ENCODE measurements at places on chromosomes 7 and 10.

DNA sequence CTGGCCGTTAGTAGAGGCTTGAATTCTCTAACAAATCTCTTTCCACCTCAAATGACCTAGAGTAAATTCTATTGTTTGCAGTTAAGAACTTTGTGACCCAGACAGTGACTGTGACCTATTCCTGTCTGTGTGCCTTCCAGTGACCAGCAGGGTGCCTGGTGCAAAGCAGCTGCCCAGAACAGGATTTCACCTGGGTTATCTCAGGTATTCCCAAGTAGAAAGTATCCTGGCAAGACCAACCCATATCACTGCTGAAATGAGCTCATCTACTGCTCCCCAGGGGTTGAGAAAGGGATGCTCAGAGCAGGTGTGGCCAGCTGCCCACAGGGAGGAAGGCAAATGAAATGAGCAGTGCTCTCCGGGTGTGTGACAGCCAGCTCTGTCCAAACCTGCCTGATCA is 2.1 kb upstream of the MSMB start:
- no peak for DNase-seq

GRCh38 chr10:125802739-125803138 is 20.3 kb downstream of the UROS start:
- no peak for DNase-seq

- DNase-seq: peak; percentile 33
These were observed 18.8 kb downstream of the SORBS1 start for GRCh38 chr10:95542330-95542729.

- DNase-seq: no peak
These were observed 397.9 kb downstream of the TNS3 start for GRCh38 chr7:47183862-47184590.

DNA sequence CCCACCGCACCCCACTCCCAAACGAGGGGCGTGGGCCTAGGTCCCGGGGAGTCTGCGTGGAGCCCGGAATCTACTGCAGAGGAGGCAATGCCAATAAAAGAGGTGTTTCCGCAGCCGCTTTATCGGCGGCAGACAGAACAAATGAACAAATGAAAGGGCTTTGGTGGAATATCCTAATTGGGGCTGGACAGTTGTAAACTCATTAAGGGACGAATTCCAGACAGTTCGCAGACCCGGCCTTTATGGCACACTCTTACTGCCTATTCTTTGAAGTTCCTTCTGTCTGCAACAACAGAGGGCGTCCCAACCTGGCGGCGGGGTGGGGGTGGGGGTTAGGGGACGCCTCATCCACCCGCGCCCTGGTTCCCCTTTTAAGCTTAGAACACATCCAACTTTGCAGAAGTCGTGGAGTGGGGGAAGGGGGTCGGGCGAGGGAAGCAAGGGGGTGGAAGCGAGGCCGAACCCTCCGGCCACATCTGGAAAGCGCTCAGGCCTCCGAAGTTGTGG is 4.1 kb downstream of the HOXA9 start:
- DNase-seq: no peak

DNA sequence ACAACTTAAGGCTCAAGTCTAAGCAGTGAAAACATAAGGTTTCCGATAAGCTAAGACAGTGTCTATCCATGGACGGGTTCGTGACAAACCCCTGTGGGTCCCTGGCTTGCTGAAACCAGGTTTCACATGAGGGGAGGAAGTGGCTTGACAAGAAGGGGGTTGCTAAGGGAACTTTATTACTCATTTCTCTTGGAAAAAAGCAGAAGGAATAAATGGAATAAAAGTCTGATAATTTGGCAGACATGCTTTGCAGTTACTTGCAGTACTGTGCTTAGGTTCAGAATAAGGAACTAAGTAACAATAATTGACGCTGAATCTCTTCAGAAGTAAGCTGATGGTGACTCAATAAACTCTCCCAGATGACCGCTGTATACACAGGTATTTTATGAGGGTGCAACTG is 34.7 kb downstream of the RBM17 start:
- DNase-seq: no peak

GRCh38 chr7:131170440-131171271 is 157.0 kb upstream of the MKLN1 start:
- DNase-seq: no peak

DNA sequence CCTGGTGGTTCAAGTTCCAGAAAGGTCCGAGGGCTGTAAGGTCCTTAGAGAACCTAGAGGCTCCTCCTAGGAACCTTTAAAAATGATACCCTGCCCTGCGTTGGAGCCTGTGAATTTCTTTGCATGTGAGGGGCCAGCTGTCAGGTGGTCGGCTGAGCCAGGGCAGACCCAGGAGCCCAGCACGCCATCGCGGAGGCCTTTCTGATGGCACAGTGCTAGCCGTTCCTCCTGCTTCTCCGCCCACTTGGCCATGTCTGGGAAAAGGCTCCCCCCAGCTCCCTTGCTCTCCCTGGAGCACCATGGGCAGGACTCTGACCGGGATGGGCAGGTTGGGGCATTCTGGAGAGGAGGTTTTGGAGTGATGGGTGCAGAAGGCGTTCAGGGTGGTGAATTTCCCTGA is 7.6 kb downstream of the ZNF316 start:
- no peak for DNase-seq

DNA sequence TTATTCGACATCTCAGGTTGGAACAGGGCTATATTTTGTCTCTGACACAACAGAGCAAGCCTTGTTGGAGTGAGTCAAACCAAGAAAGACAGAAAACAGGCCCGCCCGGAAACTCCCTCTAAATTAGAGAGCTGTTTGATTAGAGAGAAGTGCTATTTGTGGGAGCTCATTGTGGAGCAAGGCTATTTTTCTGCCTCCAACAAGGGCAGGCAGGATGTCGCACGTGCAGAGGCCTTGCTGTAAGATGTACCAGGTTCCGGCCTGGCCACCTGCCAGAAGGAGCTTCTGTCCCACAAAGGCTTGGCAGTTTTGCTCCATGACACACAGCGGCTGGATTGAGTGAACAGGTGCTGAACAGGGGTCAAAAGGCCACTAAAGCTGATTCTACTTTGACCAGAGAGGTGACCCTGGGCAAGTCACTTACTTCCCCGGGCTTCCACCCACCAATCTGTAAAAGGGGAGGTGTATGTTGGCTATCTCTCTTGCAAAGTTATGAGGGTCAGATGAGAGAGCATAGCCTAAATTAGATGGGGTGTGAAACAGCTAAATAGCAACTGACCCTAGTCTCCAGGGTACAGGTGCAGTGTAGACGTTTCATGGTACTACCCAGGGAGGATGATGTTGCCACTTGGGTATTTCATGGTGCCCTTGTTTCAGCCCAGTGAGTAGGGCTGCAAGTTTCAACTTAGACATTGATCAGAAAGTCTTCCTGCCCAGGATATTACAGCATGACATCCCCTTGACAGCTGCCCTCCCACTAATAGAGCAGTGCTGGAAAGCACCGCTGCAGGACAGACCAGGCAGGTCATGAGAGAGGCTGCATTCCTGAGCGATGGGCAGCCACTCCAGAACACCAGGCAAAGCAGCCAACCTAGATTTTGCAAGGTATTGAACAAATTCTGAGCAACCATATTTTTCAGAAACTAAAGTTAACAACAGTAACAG is 62.0 kb downstream of the VSTM4 start:
- DNase-seq: no peak

DNA sequence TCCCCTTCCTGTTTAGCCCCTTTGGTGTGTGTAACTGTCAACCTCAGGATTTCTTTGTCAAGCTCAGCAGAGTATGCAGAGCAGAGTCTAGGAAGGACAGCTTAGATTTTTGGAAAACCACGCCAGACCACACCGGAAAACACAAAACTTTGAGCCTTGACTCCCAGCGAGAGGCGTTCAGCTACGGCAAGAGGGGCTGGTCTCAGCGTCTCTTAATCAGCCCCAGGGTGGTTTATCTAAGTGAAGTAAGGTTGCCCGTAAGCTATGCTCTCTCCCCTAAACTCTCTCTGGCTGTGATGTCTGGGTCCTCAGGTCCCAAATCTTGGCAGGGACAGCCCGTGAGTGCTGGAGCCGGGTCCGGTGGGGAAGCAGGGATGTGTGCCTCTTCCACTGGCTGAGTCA is 230.9 kb downstream of the KLF6 start:
- no peak for DNase-seq

- no peak for DNase-seq
These were observed 14.3 kb upstream of the LRRC17 start for GRCh38 chr7:102898532-102898859.

GRCh38 chr10:27482984-27483956 is 20.8 kb upstream of the RAB18 start:
- DNase-seq: no peak

- DNase-seq: no peak
These were observed 5.1 kb upstream of the AKR1E2 start for GRCh38 chr10:4820804-4821401.

DNA sequence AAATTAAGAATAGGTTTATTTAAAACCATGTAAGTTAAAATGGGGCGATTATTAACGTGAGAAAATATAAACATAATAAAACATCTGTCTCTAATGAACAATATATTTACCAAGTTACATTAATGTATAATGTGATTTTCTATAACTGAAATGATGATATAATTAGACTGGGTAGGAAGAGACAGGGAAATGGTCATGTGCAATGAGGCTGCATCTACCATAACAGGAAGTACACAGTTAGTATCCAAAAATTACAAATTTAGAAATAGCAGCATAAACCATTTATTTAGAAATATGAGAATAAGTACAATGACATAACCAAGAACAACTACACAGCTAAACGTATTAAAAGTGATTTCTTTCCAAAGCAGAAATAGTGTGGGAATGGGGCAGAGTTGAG is 25.8 kb upstream of the BET1 start:
- no peak for DNase-seq

DNA sequence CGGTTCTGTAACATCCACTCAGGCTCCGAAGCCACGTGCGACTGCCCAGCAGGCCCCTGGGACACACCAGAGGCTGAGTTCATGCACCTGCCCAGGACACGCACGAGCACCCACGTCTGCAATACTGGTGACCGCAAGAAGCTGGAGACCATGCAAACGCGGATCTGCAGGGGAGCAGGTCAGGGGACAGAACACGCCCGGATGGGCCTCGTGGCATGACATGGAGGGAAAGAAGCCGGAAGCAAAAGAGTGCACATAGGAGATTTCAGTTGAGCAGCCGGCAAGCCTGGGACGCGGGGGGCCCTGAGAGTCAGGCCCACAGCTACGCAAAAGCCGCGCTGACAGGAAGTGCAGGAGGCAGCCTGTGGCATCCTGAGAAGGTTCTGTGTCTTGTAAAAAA is 73.7 kb downstream of the FOXL3 start:
- DNase-seq: no peak

- no peak for DNase-seq
These were observed 16.0 kb downstream of the UBE2D4 start for GRCh38 chr7:43942250-43942649.

- DNase-seq: no peak
These were observed 401.5 kb downstream of the REEP3 start for GRCh38 chr10:63922468-63923284.

DNA sequence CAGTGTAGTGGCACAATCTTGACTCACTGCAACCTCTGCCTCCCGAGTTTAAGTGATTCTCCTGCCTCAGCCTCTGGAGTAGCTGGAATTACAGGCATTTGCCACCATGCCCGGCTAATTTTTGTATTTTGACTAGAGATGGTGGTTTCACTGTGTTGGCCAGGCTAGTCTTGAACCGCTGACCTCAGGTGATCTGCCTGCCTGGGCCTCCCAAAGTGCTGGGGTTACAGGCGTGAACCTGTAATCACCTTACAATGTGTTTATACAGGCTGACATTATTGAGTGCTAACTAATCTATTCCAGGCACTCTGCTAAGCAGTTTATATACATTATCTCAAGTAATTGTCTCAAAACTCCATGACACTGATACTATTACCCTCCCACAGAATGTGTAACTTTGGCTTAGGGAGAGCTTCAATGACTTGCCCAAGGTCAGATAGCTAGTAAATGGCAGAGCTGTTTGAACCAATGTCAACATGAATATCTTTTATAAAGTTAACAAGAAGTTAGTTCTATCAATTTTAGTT is 36.8 kb downstream of the KIFBP start:
- DNase-seq: no peak

- no peak for DNase-seq
These were observed 77.6 kb upstream of the LEP start for GRCh38 chr7:128163473-128163872.

DNA sequence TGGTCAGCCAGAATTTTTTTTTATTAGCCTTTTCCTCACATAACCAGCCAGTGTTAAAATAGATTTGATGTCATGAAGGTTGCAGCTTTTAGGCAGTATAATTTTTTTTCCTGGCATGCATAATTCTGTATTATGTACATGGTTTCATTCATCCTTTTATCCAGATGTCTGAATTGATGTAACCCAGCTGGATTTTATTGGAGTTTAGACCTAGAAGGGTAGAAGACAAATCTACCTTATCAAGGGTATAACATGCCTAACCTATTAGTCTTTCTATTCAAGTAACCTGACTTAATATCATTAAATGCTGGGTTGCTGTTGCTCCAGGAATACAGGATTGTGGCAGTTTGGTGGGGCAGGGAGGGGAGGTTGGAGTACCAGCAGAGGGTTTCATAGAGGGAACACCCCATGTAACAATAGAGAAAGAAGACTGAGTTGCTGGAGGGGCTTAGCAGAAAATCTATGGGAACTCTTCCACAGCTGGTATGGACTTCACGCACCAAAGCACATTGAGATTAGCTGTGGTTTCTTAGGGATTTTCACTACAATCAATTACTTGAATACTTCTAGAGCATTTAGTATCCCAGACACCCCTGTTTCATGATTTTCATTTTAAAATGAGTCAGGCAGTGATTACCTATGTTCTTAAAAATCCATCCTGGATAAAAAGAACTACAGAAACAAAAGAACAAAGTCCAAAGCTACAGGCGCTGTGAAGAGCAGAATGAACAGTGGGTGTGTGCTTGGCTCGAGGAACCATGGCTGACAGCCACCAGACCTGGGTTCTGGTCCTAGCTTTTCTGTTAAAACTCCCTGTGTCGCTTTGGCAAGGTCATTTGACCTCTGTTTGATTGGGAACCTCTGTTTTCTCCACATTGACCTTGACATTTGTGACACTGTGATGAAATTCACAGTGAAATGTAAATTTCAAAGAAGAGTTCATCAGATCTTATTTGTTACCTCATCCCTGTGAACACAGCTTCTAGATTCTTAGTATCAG is 93.5 kb downstream of the CREM start:
- no peak for DNase-seq

DNA sequence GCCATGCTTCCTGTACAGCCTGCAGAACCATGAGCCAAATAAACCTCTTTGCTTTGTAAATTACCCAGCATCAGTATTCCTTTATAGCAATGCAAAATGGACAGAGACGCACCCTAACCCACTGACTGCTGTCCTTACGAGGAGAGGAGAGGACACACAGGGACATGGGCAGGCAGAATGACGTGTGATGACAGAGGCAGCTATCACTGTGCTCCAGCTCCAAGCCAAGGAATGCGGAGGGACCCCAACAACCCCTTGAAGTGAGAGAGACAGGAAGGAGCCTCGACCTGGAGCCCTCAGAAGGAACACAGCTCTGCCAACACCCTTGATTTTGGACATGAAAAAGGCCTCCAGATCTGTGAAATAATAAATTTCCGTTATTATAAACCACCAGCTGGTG is 46.6 kb upstream of the EBF3 start:
- no peak for DNase-seq

GRCh38 chr7:66310620-66311019 is 105.5 kb downstream of the TPST1 start:
- DNase-seq: no peak

Data from NCI-H1105 (cell line).